ENCODE measurements at places on chromosomes 1 and 21.

- no peak for DNase-seq
Observed at GRCh38 chr1:32353886-32354570, 8.3 kb downstream of the FAM229A start.

GRCh38 chr1:64687725-64688327 is 57.0 kb upstream of the RAVER2 start:
- DNase-seq = no peak

DNA sequence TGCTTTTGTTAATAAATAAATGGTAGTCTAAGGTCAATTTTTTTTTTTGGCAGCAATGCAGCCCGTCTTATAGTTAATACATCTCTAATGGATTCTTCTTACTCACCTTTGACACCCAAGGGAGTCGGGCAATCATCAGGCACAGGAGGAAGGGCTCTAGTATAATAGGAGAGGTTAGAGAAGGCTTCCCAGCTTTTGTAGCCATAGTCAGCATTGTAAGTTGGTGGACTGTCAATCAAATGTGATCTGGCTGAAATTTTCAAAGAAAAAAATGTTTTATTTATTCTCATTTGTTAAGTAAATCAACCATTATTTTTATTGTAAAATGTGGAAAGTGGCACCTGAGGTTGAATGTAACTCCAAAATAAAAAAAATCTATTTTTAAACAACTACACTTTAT is 2.1 kb downstream of the PTGS2 start:
- DNase-seq = no peak

DNA sequence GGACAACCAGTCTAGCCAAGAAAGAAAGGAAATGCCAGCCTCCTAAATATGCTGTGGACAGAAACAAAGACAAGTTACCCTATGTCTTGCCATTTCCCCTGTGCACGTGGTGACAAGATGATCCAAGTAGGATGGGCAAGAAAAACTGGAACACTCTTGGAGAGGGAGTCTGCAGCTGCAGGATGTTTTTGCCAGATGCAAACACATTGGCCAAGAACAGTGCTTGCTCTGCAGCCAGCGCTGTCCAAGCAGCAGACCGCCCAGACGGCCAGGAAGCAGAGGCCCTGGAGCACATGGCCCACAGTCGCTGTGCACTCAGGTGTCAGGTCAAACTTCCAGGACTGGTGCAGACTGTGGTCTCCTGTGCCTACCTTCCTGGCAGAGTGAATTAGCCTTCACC is 189.3 kb downstream of the SLC35F3 start:
- no peak for DNase-seq

GRCh38 chr1:241208910-241209379 is 148.1 kb downstream of the RGS7 start:
- DNase-seq = no peak

- DNase-seq = no peak
Observed at GRCh38 chr1:110556471-110556807, 37.5 kb upstream of the KCNA10 start.
